ENCODE measurements at places on chromosomes 1 and 21. TPM values are rescaled to one million over a fixed set of nuclear protein-coding genes. Genes with fewer than 3 reads are reported as not detected.

GRCh38 chr1:41558761-41559171 is 74.3 kb upstream of the EDN2 start:
- no peaks in the 10 kb centered on the region for H3K4me1 ChIP-seq
- no peak overlapping the region for H3K4me3 ChIP-seq
- H3K36me3 ChIP-seq: peaks cover 20% of the 10 kb centered on the region
- peaks cover 4% of the 10 kb centered on the region for H3K27me3 ChIP-seq
- no peak overlapping the region for H3K27ac ChIP-seq
- no peak for DNase-seq

DNA sequence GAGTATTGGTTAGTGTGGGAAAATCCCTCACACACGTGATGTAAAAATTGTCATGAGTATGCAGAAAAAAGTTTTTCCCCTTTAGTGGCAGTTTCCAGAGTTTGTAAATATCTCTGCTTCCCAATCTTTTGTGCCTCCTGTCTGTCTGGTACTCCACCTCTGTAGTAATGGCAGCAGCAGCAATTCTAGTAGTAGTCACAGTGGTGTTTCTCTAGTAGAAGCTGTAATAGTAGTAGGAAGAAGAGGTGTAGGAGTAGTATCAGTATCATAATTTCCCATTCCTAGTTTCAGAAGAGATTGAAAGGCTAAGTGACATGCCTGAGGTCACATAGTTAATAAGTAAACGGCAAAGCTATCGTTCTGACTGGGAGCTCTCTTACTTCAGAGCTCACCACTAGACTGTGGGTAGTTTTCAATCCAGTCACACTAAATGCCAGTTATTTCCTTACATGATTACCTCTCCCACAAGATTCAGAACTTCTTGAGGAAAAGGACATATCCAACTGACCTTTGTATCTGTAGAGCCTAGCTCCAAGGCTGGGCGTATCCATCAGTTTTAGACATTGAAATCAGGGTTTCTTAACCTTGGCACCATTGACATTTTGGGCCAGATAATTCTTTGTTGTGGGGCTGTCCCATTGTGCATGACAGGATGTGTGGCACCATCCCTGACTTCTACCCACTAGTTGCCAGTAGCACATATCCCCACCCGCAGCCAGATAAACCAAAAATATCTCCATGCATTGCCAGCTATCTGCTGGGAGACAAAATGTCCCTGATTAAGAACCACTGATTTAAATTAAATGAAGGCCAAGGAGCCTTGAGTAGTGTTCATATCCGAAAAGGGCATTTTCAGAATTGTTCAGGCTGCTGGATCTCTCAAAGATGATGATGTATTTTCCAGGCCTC is 135.9 kb downstream of the FGGY start:
- no peak overlapping the region for H3K27ac ChIP-seq
- no peaks in the 10 kb centered on the region for H3K36me3 ChIP-seq
- DNase-seq: no peak
- no peak overlapping the region for H3K4me3 ChIP-seq
- no peaks in the 10 kb centered on the region for H3K27me3 ChIP-seq
- H3K4me1 ChIP-seq: no peaks in the 10 kb centered on the region

- H3K27ac ChIP-seq: no peak overlapping the region
- no peak overlapping the region for H3K4me3 ChIP-seq
- no peaks in the 10 kb centered on the region for H3K4me1 ChIP-seq
- no peak for DNase-seq
- no peaks in the 10 kb centered on the region for H3K27me3 ChIP-seq
Measured at GRCh38 chr1:9151328-9151860, 22.5 kb upstream of the GPR157 start.

- H3K27ac ChIP-seq: peak overlapping the region; percentile 89
- H3K27me3 ChIP-seq: peaks cover 5% of the 10 kb centered on the region
- peaks cover 100% of the 10 kb centered on the region for H3K4me1 ChIP-seq
- no peak for DNase-seq
- H3K4me3 ChIP-seq: peak overlapping the region; percentile 67
Measured at GRCh38 chr21:17784604-17785402, 34.4 kb downstream of the C21orf91 start.

- no peak overlapping the region for H3K27ac ChIP-seq
- peaks cover 2% of the 10 kb centered on the region for H3K27me3 ChIP-seq
- H3K4me1 ChIP-seq: no peaks in the 10 kb centered on the region
- no peak for DNase-seq
Measured at GRCh38 chr1:6090288-6090687, 44.6 kb downstream of the KCNAB2 start.

- H3K27me3 ChIP-seq: no peaks in the 10 kb centered on the region
- peaks cover 16% of the 10 kb centered on the region for H3K36me3 ChIP-seq
- no peak overlapping the region for H3K27ac ChIP-seq
- H3K4me1 ChIP-seq: peaks cover 67% of the 10 kb centered on the region
Measured at GRCh38 chr1:41953291-41953690, 34.6 kb upstream of the HIVEP3 start.

- H3K27me3 ChIP-seq: peaks cover 3% of the 10 kb centered on the region
- H3K36me3 ChIP-seq: no peaks in the 10 kb centered on the region
- no peak overlapping the region for H3K27ac ChIP-seq
- no peak overlapping the region for H3K4me3 ChIP-seq
- no peak for DNase-seq
- H3K4me1 ChIP-seq: no peaks in the 10 kb centered on the region
Measured at GRCh38 chr1:201602413-201603265, 63.7 kb downstream of the NAV1 start.

GRCh38 chr1:30950053-30950452 is 41.5 kb upstream of the SDC3 start:
- no peak overlapping the region for H3K27ac ChIP-seq
- H3K27me3 ChIP-seq: peaks cover 2% of the 10 kb centered on the region
- H3K4me3 ChIP-seq: no peak overlapping the region
- no peak for DNase-seq
- peaks cover 30% of the 10 kb centered on the region for H3K36me3 ChIP-seq

The SEC22B gene
- polyA plus RNA-seq: 24.3 TPM

The ICOSLG gene
- polyA plus RNA-seq: not detected

The CD101 gene
- polyA plus RNA-seq: 1.4 TPM

The LAMC2 gene
- not detected for polyA plus RNA-seq

The KCNK2 gene
- polyA plus RNA-seq: not detected

The BTBD19 gene
- 0.38 TPM for polyA plus RNA-seq

All from immature natural killer cell (primary cell).